Brain pericyte (primary cell): ENCODE measurements at places on chromosomes 11 and 22.

GRCh38 chr22:32587449-32587848 lies 112.8 kb downstream of the FBXO7 start:
- no peak for DNase-seq

DNA sequence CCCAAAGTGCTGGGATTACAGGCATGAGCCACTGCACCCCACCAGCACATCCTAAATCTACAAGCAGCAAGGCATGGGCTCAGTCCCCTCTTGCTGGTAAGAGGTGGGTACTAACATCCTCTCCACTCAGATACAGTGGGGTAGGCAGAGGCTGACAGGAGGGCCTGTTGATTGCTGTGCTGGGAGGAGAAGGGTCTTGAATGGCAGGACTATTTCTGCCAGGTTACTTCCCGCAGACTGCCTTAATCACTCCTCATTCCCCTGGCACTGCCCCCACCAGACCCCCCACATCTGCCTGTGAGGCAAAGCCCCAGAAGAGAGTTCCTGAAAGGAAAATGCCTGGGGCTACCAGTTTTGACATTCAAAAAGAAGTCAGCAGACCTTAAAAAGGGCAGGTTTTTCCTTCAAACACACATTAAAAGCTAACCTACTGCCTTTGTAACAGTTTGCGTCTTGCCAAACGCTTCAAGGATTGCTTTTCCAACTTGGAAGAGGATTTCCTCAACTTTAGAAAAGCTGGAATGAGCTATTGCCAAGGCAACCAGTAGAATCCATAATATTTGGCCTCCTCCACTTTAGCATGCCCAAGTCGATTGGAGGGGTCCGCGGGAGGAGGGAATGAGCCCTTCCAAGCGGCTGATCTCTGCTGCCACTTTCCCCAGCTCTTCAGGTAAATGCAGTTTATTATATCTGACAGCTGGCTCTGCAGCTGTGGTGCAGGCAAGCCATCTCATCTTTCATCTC lies 62.0 kb downstream of the FDX1 start:
- DNase-seq = no peak

DNA sequence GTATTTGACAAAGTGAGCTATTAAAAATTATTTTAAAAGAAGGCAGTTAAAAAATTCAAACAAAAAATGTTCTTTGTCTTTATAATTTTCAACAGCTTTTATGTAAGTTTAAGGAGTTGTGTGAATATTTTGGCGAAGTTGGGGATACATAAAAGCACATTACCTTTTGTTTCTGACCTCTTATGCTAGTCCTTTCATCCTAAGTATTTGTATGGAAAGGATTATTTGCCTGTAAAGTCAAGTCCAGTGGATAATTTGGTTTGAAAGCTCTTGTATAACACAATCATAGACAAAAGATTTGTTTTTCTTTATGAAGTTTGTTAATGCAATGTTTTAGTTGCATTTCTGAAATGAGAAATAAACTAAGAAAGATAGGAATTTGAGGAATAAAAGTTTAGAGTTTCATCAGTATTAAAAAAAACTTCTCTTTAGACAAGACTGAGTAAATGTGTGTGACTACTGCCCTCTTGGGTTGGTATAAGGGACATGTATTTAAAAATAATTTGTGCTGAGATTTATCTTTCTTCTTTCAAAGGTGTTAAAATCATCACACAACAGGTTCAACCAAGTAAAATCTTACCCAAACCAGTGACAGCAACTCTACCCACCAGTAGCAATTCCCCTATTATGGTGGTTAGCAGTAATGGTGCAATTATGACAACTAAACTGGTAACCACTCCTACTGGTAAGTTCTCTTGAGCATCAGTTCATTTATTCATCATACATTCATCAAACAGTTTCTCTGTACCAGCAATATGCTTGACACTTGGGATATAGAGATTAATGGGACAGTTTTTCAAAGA lies 68.2 kb downstream of the EMSY start:
- DNase-seq = no peak

- no peak for DNase-seq
Observed at GRCh38 chr11:82676483-82677094, 57.1 kb downstream of the FAM181B start.

GRCh38 chr11:8265681-8266241 lies 2.1 kb upstream of the LMO1 start:
- DNase-seq = no peak

- no peak for DNase-seq
Observed at GRCh38 chr22:50718352-50718709, 19.7 kb upstream of the ACR start.

DNA sequence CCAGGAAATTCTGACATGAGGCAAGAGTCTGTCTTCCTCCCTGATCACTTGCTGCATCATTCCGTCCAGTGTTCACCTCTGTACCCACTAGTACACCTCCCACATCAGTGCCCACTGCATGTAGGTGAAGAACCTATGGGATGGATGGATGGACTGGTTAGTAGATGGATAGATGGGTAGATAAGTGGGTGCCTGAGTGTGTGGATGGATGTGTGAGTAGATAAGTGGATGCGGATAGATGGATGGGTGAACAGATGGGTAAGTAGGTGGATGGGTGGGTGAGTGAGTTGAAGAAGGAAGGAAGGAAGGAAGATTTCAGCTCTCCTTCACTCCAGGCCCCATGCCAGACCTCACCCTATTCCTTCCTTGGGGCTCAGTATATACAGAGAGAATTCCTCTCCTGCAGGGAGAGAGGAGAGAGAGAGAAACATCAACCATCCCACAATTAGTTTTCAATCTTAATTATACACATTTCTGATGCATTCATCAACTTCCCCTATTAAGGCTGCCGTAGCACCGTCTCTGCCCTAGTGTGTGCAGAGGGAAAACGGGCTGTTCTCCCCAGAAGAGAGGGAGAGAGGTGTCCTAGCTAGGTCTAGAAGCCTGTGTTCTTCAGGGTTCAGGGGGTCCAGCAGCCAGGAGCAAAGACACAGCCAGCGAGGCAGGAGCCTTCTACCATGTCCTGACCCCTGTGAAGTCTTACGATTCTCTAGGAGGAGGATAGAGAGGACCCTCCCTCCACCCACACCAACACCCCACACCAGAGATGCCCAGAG lies 125.3 kb downstream of the BUD13 start:
- DNase-seq = no peak

- DNase-seq = no peak
Observed at GRCh38 chr11:2306877-2307500, 5.2 kb downstream of the TSPAN32 start.

GRCh38 chr22:35921777-35922176 lies 106.8 kb downstream of the RBFOX2 start:
- DNase-seq = peak; percentile 53

GRCh38 chr11:72586321-72587090 lies 87.7 kb downstream of the PDE2A start:
- DNase-seq = no peak

DNA sequence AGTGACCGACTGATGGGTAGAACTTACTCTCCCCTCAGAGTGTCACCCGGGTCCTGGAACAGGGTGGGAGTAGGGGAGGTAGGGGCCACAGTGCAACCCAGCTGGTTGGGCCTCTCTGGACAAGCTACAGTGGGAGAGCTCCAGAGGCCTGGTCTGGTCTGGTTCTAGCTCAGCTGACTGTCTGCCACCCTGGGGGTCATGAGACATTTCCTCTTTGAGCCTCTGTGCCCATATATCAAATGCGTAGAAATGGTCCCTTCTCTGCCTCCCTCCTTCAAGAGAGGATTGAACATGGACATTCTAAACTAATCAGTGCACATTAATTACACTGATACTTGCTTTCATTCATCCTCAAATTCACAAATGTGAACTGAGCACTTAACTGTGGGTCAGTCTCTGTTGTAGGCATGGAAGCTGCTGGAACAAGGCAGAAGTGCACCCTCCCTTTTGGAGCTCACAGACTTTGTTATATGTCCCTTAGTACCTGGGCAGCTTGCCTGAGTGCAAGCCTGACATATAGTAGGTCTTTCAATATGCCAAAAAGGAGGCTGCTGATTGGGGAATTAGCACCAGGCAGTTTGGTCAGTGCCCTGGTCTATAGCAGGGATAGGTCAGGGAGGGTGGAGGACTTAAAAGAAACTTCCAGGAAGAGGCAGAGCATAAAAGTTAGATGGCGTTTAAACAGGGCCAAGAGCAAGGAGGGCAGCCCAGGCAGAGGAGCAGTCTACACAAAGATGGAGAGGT lies 25.7 kb downstream of the ARHGEF17 start:
- no peak for DNase-seq

GRCh38 chr11:71331631-71332030 lies 79.3 kb upstream of the SHANK2 start:
- DNase-seq = no peak

GRCh38 chr22:17633217-17633997 lies 4.9 kb upstream of the ATP6V1E1 start:
- DNase-seq = no peak

- DNase-seq = no peak
Observed at GRCh38 chr11:131808470-131808869, 438.1 kb downstream of the NTM start.

DNA sequence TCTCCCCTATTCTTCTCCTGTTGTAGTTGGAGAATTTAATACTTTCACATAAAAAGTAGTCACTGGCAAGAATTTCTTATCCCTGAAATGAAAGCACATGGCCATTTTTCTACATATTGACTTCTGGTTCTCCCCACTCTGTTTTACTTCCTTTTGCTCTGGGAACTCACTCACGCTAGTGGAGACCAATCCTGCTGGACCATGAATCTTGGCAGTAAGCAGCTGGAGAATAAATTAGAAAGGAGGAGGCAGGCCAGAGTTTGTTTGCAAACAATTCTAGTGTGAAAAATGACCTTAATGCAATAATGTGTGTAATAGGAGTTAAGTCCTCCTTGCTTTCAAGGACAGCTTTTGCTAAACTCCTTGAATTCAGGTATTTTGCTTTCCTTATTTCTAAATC lies 412.3 kb upstream of the CHORDC1 start:
- DNase-seq = no peak

DNA sequence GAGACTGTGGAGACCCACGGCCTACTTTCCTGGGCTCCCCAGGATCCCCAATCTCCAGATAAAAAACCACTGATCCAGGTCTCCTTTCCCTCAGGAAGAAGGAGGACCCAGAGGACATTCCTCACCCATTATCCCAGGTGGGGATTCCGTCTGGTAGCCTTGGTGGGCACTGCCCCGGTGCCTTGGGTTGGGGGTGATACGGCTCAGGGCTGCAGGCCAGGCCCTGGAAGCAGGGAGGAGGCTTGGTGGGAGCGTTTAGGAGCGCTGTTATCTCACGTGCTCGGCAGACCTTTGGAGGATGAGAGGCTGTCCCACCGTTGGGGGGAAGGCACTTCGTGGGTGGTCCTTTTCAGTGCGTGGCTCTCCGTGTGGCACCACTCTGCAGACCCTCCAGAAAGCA lies 926.3 kb downstream of the BRD1 start:
- no peak for DNase-seq

GRCh38 chr11:82229341-82229740 lies 504.3 kb downstream of the FAM181B start:
- no peak for DNase-seq

GRCh38 chr11:65317025-65317786 lies 2.5 kb downstream of the CDC42EP2 start:
- no peak for DNase-seq

GRCh38 chr11:60056349-60056969 lies at the start of gene MS4A3:
Gene MS4A3, plus strand, starts transcription at chr11:60056665. Its CDS starts 4,496 bp downstream, at chr11:60061161.
- no peak for DNase-seq

DNA sequence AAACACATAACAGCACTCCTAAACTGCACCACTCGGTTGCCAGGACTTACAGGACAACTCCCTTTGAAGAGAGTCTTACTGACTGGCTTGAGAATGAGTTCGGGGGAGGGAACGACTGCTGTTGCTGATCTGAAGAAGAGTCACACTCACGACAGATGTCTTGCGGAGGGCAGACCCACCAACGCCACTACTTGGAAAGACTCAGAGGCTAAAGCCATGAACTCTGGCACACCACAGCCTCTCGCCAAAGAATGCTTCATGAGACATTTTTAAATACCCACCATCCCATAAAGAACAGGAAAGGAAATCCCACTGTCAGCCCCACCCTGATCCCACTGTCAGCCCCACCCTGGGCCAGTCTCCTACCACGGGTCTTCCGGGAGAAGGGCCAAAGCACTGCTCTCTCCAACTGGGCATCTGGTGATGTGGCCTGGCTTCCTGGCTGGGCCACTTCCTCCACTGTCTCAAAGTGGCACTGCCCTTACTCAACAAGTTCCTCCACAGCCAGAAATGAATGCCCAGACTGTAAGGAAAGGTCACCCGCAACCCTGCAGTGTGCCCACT lies 73.6 kb downstream of the MICAL3 start:
- DNase-seq = no peak

DNA sequence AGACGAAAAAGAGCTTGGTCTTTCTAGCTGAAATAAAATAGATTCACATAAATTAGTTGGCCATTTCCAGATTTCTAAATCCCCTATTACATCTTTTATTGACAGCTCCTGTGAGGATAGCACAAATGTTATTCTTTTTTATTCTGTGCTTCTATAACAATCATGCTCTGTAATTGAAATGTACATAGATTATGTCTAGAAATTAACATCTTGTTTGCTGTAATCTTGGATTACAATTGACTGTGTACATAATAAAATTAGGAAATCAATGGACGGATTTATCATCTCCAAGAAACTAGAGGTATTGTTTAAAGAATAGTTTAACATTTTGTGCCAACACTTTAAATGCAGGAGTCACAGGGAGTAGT lies 31.2 kb downstream of the IMMP1L start:
- DNase-seq = no peak

DNA sequence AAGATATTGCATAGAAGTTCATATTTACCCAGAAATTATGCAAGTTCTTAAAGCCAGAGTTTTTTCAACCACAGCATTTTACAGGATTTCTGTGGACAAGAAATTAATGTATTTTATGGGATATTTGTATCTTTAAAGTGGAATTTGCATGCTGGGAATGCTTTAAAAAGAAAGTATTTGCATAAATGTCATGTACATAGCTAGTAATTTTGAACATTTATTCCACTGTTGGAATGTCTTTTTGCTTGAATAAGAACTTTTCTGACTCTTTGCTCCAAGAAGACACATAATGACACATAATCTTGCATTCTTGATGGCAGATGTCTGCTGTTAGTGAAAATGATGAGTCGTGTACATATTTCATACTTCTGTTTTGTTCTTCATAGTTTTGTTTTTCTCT lies 66.6 kb downstream of the ATXN10 start:
- DNase-seq = no peak

- DNase-seq = no peak
Observed at GRCh38 chr11:64207256-64208085, 950 bp downstream of the FERMT3 start.

- no peak for DNase-seq
Observed at GRCh38 chr11:118912742-118913410, 12.8 kb downstream of the BCL9L start.
